ENCODE measurements at places on chromosomes 11 and 22.

- DNase-seq: no peak
Measured at GRCh38 chr22:21941921-21942320, 10.7 kb downstream of the PPM1F start.

- DNase-seq: no peak
Measured at GRCh38 chr22:20114506-20115475, 1.1 kb upstream of the RANBP1 start.

DNA sequence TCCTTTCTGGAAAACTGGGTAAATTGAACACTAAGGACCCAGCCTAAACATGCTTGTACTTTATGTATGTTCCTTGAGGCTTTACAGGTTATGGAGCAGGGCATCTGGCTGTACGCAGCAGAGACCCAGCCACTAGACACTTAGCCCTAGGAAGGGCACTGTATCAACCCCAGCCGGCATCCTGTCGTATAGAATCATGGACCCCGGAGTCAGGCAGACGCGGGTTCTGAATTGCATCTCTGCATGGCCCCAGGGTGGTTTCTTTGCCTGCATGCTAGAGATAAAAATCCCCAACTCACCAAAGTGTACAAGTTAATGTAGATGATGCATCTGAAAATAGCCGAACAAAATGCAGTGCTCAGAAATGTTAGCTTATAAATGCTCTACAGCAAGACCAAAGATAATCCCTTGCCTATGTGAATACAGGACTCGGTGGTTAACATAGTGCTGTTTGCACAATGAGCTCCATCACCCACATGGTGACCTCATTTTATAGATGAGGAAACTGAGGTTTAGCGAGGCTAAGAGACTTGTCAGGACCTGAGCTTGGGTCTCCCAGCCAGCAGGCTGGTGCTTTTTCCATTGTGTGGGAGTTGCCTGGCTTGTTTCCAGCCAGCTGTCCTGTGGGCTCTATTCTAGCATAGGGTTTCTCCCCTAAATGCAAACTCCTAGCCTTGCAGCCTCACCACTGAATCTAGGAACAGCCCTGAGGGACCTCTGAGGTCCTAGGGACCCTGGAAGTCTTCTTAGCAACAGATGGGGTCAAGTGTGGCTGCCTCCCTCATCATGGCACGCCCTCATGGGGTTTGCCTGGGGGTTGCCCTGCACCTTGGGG is 7.3 kb downstream of the CD6 start:
- DNase-seq: peak; percentile 84

GRCh38 chr11:79237703-79238102 is 203.1 kb downstream of the TENM4 start:
- DNase-seq: no peak

- DNase-seq: no peak
Measured at GRCh38 chr22:23386822-23387580, 193.1 kb downstream of the IGLL1 start.

DNA sequence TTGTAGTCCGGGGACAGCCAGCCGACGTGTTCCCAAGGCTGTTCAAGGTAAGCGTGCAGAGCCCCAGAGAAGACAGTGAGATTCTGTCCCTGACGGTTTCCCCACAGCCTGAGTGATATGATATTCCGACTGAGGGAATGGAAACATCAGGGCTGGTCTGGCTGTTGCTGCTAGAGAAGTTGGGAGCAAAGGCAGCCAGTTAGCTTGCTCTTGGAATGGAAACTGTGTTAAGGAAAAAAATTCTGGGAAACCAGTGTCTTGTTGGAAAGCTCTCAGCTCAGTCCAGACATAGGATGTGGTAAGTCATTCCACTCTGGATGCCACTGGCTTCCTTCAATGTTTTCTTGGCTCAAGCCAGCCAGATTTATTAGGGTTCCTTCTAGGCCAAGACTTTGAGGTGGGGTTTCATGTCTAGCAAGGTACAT is 8.8 kb downstream of the CRY2 start:
- no peak for DNase-seq

- DNase-seq: no peak
Measured at GRCh38 chr11:78350646-78351165, 66.9 kb downstream of the GAB2 start.

- no peak for DNase-seq
Measured at GRCh38 chr11:11580841-11581411, 40.9 kb downstream of the GALNT18 start.

DNA sequence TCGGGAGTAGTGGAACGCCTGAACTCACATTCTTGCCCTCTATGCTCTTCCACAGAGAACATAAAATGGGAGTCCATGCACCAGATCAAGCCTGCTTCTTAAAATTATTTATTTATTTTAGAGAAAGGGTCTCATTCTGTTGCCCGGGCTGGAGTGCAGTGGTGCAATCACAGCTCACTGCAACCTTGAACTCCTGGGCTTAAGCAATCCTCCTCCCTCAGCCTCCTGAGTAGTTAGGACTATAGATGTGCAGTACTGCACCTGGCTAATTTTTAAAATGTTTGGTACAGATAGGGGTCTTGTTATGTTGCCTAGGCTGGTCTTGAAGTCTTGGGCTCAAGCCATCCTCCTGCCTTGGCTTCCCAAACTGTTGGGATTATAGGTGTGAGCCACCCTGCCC is 13.0 kb downstream of the SLC6A5 start:
- no peak for DNase-seq

DNA sequence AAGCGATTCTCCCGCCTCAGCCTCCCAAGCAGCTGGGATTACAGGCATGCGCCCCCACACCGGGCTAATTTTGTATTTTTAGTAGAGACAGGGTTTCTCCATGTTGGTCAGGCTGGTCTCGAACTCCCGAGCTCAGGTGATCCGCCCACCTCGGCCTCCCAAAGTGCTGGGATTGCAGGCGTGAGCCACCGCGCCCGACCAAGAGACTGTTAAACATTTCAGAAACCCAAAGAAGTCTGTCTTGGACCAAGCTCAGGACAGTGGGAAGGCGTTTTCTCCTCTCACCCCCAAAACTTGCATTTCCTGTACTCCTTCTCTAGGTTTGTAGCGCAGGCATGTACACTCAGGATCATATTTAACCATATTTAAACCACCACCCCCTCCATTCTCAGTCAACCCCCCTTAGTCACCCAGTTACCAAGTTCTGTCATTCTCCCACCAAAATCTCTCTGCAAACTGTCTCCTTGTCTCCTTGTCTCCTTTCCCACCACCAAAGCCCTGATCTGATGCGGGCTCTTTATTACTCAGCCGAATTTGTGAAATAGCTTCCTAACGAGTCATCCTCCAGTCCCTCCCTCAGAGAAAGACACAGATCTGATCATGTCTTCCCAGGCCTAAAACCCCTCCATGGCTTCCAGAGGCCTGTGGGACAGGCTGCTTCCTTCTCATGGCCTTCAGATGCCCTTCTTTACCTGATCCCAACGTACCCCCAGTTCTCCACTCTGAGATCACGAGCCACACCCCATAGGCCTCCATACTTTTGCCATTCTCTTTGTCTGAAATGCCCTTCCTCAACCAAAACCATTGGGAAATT is 29.0 kb upstream of the CREB3L1 start:
- DNase-seq: peak; percentile 27

- no peak for DNase-seq
Measured at GRCh38 chr11:19326499-19326898, 85.8 kb upstream of the E2F8 start.

DNA sequence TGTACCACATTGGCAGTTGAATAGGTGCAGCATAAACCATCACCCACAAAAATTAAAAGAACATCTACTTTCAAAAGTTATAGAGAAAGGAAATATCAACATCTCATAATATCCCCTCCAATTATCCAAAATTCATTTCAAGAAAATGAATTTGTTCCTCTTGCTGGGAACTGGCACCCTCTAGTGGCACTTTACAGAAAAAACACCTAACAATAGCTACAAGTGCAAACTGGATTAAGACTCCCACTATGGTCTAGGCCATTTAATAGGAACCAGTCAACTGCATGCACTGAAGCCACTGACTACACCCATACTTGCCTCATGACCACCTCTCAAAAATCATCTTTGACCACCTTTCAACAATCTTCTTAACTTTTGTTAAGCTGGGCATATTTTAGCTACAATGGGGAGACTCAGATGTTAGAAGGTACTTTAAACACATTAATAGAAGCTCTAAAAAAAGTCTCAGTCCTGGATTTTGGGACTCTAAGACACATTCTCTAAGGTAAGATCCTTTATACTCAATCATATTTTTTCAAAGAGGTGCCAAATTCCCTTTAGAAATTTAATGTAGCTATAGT is 17.3 kb downstream of the TRAF6 start:
- no peak for DNase-seq

- no peak for DNase-seq
Measured at GRCh38 chr11:514606-515005, 7.6 kb upstream of the RNH1 start.

DNA sequence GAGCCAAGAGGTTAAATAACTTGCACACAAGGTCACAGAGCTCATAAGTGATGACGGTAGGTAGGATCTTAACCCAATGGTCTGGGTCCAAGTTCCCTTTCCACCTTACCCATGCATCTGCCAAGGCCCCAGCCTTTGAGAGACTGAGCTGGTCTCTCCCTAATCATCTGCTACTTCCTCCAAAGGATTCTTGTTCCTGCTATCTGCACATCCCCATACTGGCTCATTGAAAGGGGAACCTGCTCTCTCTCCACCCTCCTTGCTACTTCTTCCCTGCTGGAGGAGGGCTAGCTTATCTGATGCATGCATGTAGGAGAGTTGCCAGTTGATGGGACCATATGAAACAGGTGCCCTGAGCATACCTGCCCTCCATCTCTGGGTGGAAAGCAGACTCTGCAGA is 47.7 kb downstream of the COMMD9 start:
- no peak for DNase-seq

All from stimulated activated CD4-positive, alpha-beta T cell treated with anti-CD3 and anti-CD28 coated beads, Interleukin-1b, Interleukin-23, amount 100 ng/mL, for 48 hours (primary cell).